Ascending aorta (tissue), 2 donors: ENCODE measurements at places on chromosomes 12 and 14.

- no peak for DNase-seq
- peaks cover 9% of the 10 kb centered on the region for H3K4me1 ChIP-seq
- no peak overlapping the region for H3K27ac ChIP-seq
- H3K4me3 ChIP-seq, result no peak overlapping the region
- no peaks in the 10 kb centered on the region for H3K36me3 ChIP-seq
These were observed 267.4 kb upstream of the PELI2 start for GRCh38 chr14:55850825-55851241.

- peak overlapping the region; percentile 53 for H3K27ac ChIP-seq
- peak; percentile 87 for DNase-seq
- peaks cover 21% of the 10 kb centered on the region for H3K4me1 ChIP-seq
- H3K27me3 ChIP-seq, result no peaks in the 10 kb centered on the region
- peak overlapping the region; percentile 69 for H3K4me3 ChIP-seq
These were observed 1.6 kb downstream of the TMEM121 start for GRCh38 chr14:105527826-105528585.

DNA sequence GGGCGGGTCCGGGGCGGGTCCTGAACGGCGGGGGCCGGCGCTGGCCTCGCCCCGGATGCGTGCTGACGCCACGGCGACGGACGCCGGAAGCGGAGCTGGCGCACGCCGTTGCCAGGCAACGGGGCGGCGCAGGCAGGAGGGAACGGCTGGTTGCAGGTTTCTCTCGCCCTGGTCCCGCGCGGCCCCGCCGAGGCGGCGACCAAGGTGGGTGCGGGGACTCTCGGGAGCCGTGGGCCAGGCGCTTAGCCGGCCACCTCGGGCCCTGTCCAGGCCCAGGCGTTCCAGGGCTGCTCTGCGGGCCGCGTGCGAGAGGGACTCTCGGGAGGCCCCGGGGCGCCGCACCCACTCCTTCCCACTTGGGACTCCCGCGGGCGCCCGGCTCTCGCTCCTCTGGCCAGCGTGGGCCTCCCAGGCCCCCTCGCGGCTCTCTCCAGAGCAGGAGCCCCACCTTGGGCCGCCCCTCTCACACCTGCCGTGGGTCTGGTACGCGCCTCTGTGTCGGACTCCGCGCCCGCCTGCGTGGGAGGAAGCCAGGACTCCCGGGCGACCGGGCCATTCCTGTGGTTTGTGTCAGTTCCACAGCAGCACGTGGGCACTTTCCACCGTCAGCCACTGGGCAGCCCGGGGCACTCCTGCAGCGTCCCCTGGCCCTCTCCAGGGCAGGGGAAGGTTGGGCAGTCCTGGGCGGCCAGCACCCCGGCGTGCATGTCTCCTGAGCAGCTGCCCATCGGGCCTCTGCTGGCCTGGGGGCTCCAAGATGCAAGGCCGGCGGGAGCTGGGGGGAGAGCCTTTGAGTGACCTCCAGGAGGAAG, at the start of gene CLBA1:
Gene CLBA1 (plus strand): TSS at position 114 of the 812 bp plus-strand sequence. CDS start 644 bp downstream, at position 758.
- peak within 1 kb of the TSS; percentile 76 for H3K27ac ChIP-seq
- no peaks in the 10 kb centered on the region for H3K27me3 ChIP-seq
- no peak for DNase-seq
- peaks cover 12% of the 10 kb centered on the region for H3K4me1 ChIP-seq

DNA sequence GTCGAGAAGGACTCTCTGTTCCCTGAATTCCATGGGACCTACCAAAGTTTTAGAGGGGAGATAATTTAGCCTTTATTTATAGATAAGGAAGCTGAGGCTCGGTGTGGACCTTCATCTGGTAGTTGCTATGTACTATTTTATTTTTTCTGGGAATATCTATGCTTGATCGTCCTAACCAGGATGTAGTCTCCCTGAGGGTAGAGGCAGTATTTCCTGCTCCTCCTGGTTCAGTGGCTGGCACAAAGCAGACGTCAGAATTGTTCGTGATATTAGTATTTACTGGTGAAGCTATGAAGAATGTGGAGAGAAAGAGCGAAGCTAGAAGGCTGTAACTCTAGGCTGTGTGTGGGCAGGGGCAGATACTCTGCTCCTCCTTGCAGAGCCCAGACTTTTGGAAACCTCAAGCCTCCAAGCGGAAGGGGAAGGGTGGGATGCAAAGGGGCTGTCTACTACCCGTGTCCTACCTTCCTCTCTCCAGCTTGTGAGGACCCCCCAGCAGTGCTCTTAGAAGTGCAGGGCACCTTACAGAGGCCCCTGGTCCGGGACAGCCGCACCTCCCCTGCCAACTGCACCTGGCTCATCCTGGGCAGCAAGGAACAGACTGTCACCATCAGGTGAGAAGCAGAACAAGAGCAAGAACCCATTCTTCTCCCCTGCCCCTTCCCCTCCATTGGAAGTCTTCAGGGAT, 1.4 kb downstream of the LRP10 start:
- DNase-seq, result no peak
- peaks cover 12% of the 10 kb centered on the region for H3K4me1 ChIP-seq
- peaks cover 47% of the 10 kb centered on the region for H3K36me3 ChIP-seq
- no peaks in the 10 kb centered on the region for H3K27me3 ChIP-seq

GRCh38 chr14:23556700-23557440, 799 bp downstream of the THTPA start:
- no peak for DNase-seq
- H3K36me3 ChIP-seq, result peaks cover 10% of the 10 kb centered on the region
- peaks cover 5% of the 10 kb centered on the region for H3K4me1 ChIP-seq
- H3K4me3 ChIP-seq, result peak overlapping the region; percentile 89
- H3K27me3 ChIP-seq, result no peaks in the 10 kb centered on the region

GRCh38 chr14:96224480-96225096, 19.9 kb downstream of the BDKRB2 start:
- H3K27me3 ChIP-seq, result no peaks in the 10 kb centered on the region
- H3K27ac ChIP-seq, result no peak overlapping the region
- no peak for DNase-seq
- no peaks in the 10 kb centered on the region for H3K4me1 ChIP-seq
- no peaks in the 10 kb centered on the region for H3K36me3 ChIP-seq
- H3K4me3 ChIP-seq, result no peak overlapping the region
